RPMI8226 (cell line): ENCODE measurements at places on chromosomes 12 and 14.

DNA sequence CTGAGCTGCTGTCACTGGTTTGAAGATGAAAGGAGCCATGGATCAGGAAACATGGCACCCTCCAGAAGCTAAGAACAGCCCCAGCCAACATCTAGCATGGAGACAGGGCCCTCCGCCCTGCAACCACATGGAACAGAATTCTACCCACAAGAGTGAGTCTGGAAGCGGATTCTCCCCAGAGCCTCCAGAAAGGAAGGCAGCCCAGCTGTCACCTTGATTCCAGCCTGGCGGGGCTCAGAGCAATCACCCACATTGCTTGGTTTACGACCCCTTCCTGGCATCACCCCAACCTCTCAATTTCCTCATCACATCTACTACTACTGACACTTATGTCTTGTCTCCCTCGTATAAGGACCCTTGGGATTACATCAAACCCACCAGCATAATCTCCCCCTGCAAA, 38.5 kb downstream of the OAS2 start:
- no peak for DNase-seq

GRCh38 chr12:47819138-47819895, 386 bp downstream of the HDAC7 start:
- DNase-seq: peak; percentile 77

GRCh38 chr12:109767456-109767855, 53.8 kb downstream of the FAM222A start:
- no peak for DNase-seq

- DNase-seq: peak; percentile 78
Measured at GRCh38 chr12:92445253-92446082, 257.3 kb upstream of the PLEKHG7 start.

- no peak for DNase-seq
Measured at GRCh38 chr14:72559669-72560255, 334.1 kb downstream of the DPF3 start.

- no peak for DNase-seq
Measured at GRCh38 chr14:51398898-51399297, 158.9 kb downstream of the TMX1 start.

DNA sequence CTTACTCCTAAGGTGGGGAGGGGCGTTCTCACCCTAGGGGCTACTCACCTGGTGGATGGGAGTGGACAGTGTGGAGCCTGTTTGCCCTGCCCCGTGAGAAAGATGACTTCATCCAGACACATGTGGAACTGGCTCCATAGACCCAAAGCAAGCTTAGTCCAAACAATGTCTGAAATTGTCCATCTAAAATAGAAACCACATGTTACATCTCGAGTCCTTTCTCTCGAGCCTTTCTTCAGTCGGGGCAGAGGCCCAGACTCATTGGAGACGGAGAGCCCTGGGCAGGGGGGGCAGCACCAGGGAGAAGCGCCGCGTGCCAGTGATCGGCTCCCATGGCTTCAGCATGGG, 4.3 kb downstream of the SIVA1 start:
- DNase-seq: no peak

GRCh38 chr12:132323171-132324010, 6.0 kb downstream of the GALNT9 start:
- peak; percentile 34 for DNase-seq

DNA sequence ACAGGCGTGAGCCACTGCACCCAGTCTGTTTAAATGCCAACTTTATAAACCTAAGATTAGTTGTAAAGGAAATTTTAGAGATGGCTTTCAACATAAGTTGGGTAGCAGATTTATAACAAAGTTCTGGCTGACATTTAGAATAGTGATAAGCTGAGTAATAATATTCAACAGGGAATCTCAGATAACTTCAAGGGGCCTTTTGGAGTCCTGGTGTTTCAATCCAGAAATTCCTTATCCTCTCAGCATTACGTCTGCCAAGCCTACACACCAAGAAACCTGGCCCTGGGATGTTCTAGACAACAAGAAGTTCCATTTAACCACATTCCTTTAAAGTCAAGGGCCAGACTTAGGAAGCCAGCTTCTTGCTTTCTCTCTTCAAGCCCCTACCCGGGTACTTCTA, 59.5 kb upstream of the DYRK2 start:
- DNase-seq: no peak

DNA sequence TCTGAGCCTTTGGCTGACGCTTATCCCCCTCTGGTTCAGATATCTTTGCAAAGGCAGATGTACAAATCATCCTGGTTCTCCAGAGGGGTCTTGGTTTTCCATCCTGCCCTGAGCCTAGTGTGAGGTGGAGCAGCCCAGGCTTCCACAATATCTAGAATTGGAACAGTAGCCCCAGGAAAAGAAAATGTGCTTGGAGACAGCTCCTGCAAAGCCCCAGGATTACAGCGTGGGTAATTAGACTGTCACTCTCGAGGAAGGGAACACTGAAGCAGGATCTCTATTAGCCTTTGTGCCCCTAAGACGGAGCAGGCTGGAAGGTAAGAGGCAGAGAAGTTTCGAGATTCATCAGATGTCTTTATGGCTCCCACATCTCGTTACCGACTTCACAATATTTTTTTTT, 59.4 kb downstream of the TMEM132C start:
- no peak for DNase-seq

GRCh38 chr14:50797250-50798047, 33.5 kb downstream of the NIN start:
- DNase-seq: no peak

- no peak for DNase-seq
Measured at GRCh38 chr12:56046027-56046780, 4.5 kb downstream of the RPS26 start.
